Inflammatory macrophage (primary cell): ENCODE measurements at places on chromosomes 12 and 14.

DNA sequence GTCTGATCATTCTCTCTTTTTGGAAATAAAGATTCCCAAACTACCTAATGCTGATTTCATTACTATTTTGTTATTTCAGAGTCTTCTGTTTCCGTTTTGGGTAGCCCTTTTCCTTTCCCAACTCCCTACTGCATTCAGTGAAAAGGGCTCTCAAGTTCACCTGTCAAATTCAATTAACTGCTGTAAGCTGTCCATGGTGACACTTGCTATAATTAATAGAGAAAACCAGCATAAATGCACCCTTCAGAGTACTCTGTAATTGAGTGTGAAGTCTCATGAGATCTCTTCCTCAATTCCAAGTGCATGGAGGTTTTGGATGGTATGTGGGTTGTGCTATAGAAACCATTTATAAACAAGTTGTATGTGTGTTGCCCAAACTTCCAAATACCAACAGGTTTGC, 187.2 kb downstream of the RPL10L start:
- no peak for DNase-seq

- DNase-seq = no peak
Measured at GRCh38 chr12:131131077-131131807, 177.5 kb downstream of the ADGRD1 start.

DNA sequence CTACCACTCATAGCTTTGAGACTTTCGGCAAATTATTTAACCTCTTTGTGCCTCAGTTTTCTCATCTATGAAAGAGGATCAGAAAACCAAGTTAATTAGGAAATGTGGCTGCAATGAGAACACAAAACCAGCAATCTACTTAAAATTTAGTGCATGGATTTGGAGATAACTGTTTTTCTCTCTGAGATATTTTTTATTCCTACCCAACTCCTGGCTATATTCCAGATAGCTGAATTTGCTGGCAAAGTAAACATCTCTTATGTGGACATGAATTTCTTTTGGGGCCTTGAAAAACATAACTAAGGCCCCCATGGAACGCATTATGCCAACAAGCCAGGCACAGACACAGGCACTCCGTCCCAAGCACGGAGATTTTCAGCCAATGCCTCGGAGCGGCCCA, 53.4 kb upstream of the FOXN3 start:
- no peak for DNase-seq

GRCh38 chr12:12715459-12716150, 1.6 kb upstream of the CDKN1B start:
- DNase-seq = no peak

GRCh38 chr12:96371138-96371789, 29.0 kb downstream of the CDK17 start:
- DNase-seq = no peak

GRCh38 chr12:11807458-11807857, 158.0 kb downstream of the ETV6 start:
- no peak for DNase-seq

- DNase-seq = peak; percentile 34
Measured at GRCh38 chr12:18224745-18225144, 36.6 kb upstream of the PIK3C2G start.

GRCh38 chr12:125320177-125320576, 254.9 kb downstream of the AACS start:
- DNase-seq = no peak

GRCh38 chr12:118136559-118137003, 657 bp downstream of the PEBP1 start:
- peak; percentile 84 for DNase-seq

DNA sequence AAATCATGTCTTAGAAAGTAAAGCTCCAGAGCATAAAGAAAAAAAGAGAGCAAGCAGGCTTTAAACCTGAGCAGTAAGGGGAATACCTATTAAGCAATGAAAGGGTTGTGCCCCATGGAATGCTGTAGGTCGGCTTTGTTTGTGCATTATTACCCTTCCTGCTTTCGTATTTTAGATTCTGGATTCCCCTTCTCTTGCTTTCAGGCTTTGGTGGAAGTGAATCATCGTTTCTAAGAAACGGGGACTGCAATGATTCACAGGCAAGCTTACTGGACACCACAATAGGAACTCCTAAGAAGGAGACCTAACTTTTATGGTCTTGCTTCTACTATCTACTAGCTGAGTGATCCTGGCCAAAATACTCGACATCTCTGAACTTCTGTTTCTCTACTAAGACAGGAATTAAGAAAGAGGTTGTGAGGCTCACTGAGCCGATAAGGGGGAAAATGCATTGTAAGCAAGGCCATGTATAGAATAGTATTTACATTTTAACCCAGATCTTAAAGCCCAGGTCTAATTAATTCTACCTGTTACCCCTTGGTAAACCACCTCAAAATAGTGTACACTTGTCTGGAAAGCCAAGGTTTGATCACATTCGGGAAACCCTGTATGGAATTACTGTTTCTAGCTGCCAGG, 1.2 kb upstream of the BMAL2 start:
- peak; percentile 83 for DNase-seq

GRCh38 chr12:75699728-75700496, 188.5 kb upstream of the KRR1 start:
- no peak for DNase-seq

DNA sequence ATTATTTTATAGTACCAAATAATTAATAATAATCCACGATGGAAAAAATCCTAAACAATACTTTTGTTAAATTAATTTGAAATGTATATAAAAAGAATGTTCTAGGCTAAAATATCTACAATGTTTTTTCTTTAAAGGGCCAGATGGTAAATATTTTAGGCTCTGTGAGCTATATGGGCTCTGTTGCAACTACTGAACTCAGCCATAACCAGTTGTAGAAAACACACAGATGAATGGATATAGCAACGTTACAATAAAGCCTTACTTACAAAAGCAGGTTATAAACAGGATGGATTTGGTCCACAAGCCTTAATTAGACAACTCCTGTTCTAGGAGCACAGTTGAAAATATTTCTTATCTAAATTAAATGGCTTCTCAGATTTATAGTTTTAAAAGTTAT, 245.2 kb downstream of the KCNC2 start:
- DNase-seq = no peak
